Activated CD4-positive, alpha-beta T cell treated with anti-CD3 and anti-CD28 coated beads for 36 hours (primary cell): ENCODE measurements at places on chromosomes 1 and 21.
A peak's percentile ranks its signal among the peaks of the same experiment; 100 is the strongest.

DNA sequence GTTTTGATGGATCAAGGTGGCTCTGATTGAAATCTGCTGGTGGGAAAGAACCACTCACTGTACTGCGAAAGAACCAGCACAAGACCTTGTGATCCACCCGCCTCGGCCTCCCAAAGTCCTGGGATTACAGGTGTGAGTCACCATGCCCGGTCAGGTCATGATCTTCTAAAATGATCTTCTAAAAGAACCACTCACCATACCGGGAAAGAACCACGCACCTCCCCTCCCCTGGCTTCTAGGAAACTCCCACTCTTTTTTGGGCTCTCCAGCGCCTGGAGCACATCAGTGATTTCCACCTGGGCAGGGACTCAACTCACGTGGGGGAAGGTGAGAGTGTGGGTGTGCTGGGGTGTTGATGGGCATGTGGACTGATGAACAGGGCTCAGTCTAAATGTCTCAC is 7.9 kb upstream of the RAB7B start:
- DNase-seq, result peak; percentile 45
- H3K27ac ChIP-seq, result no peak overlapping the region
- H3K4me3 ChIP-seq, result no peak overlapping the region
- H3K4me1 ChIP-seq, result peaks cover 20% of the 10 kb centered on the region

GRCh38 chr1:1540818-1541628 is 599 bp upstream of the TMEM240 start:
- peak overlapping the region; percentile 30 for H3K4me3 ChIP-seq
- H3K27ac ChIP-seq, result no peak overlapping the region
- no peak for DNase-seq
- peaks cover 10% of the 10 kb centered on the region for H3K36me3 ChIP-seq

- peaks cover 22% of the 10 kb centered on the region for H3K36me3 ChIP-seq
- H3K27ac ChIP-seq, result peak overlapping the region; percentile 90
- DNase-seq, result no peak
- no peaks in the 10 kb centered on the region for H3K27me3 ChIP-seq
Measured at GRCh38 chr1:23020706-23021405, 1.6 kb downstream of the KDM1A start.

DNA sequence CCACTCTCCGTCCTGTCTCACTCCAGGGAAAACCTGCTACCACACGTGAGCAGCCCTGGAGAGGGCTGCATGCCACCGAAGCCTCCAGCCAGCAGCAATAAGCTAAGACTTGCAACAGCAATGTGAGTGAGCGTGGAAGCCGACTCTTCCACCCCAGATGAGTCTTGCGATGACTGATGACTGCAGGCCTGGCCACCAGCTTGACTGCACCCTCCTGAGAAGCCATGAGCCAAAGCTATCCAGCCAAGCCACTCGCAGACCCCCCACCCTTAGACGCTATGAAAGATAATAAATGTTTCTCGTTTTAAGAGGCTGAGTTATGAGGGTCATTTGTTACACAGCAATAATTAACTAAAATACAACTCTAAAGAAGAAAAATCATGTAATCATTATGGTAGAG is 118.6 kb upstream of the GALNT2 start:
- H3K27me3 ChIP-seq, result no peaks in the 10 kb centered on the region
- DNase-seq, result no peak
- H3K36me3 ChIP-seq, result no peaks in the 10 kb centered on the region
- peaks cover 2% of the 10 kb centered on the region for H3K4me1 ChIP-seq
- H3K4me3 ChIP-seq, result no peak overlapping the region

DNA sequence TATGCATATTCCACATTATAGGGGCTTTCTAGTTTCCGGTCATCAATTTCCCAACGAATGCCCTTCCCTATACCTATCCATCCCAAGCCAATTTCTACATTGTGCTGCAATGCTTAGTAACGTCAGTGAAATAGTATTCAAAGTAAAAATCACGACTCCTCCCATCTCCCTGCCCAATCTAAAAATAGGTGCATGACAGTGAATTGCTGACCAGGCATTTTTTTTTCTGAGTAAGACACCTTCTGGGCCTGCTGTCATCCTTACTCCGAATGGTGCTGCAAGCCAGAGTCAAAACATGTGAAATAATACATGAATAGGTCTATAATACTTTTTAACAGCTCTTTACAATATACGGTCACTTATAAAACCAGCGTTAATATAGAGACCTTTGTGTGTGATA is 120.2 kb downstream of the GREM2 start:
- no peaks in the 10 kb centered on the region for H3K4me1 ChIP-seq
- H3K4me3 ChIP-seq, result no peak overlapping the region
- H3K36me3 ChIP-seq, result no peaks in the 10 kb centered on the region
- H3K27me3 ChIP-seq, result peaks cover 4% of the 10 kb centered on the region
- DNase-seq, result no peak

DNA sequence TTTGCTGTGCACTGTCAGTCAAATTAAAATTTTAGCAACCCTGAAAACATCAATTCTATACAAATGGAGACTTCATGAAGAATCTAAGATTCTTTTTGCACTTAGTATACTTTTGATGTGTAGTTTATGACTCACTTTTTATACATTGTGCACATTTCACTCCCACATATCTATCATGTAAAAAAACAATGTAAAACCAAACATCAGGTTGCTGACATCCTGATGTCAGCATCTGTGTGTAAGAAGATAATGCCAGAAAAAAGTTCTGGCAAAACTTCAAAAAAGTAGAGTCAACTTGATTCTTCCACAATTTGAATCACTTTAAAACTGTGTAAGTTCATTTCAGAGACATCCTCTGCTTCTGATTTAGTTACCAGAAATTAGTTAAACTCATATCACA is 115.7 kb downstream of the CENPF start:
- peaks cover 3% of the 10 kb centered on the region for H3K4me1 ChIP-seq
- no peak for DNase-seq
- H3K27me3 ChIP-seq, result peaks cover 4% of the 10 kb centered on the region
- H3K36me3 ChIP-seq, result no peaks in the 10 kb centered on the region

GRCh38 chr1:162389021-162389818 is 7.7 kb downstream of the C1orf226 start:
- no peaks in the 10 kb centered on the region for H3K36me3 ChIP-seq
- no peak for DNase-seq
- H3K27ac ChIP-seq, result no peak overlapping the region
- no peak overlapping the region for H3K4me3 ChIP-seq
- no peaks in the 10 kb centered on the region for H3K4me1 ChIP-seq

- no peaks in the 10 kb centered on the region for H3K36me3 ChIP-seq
- H3K27ac ChIP-seq, result no peak overlapping the region
- H3K27me3 ChIP-seq, result peaks cover 7% of the 10 kb centered on the region
- DNase-seq, result no peak
- H3K4me1 ChIP-seq, result no peaks in the 10 kb centered on the region
- no peak overlapping the region for H3K4me3 ChIP-seq
Measured at GRCh38 chr21:26813426-26813998, 31.7 kb downstream of the ADAMTS1 start.
